Activated CD8-positive, alpha-beta T cell treated with anti-CD3 and anti-CD28 coated beads, Interleukin-2, amount 10 ng/mL, durations not matched to agents 7 days and 5 days (primary cell): ENCODE measurements at places on chromosomes 7 and 10. TPM values are rescaled to one million over a fixed set of nuclear protein-coding genes. Genes with fewer than 3 reads are reported as not detected.

GRCh38 chr10:105062951-105063350 is 421.9 kb downstream of the SORCS3 start:
- H3K36me3 ChIP-seq = no peaks in the 10 kb centered on the region
- DNase-seq = no peak
- H3K27me3 ChIP-seq = no peaks in the 10 kb centered on the region
- no peak overlapping the region for H3K27ac ChIP-seq
- no peaks in the 10 kb centered on the region for H3K4me1 ChIP-seq
- H3K4me3 ChIP-seq = no peak overlapping the region

DNA sequence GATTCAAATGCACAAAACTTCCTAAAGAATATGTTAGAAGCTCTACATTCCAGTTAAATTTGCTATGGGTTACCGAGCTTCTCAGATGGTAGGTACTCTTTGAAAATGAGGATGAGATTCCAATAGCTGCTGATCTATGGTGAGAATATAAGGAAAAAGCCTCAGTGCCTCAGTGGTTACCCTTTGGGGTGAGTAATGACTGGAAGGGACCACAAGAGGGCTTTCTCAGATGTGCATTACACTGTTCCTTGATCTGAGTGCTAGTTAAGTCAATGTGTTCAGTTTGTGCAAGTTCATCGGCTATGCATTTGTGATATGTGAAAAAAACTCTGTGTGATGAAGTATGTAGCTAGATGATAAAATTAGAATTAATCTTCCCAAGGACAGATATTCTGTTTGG is 3.5 kb downstream of the NRCAM start:
- peaks cover 37% of the 10 kb centered on the region for H3K27me3 ChIP-seq
- H3K27ac ChIP-seq = no peak overlapping the region
- peak; percentile 34 for DNase-seq
- no peaks in the 10 kb centered on the region for H3K36me3 ChIP-seq
- no peak overlapping the region for H3K4me3 ChIP-seq

GRCh38 chr7:28530803-28531175 is 118.5 kb downstream of the CREB5 start:
- no peaks in the 10 kb centered on the region for H3K36me3 ChIP-seq
- H3K4me1 ChIP-seq = no peaks in the 10 kb centered on the region
- H3K27ac ChIP-seq = no peak overlapping the region
- peaks cover 1% of the 10 kb centered on the region for H3K27me3 ChIP-seq

GRCh38 chr10:12262278-12262981 is 66.4 kb downstream of the CDC123 start:
- H3K4me1 ChIP-seq = peaks cover 18% of the 10 kb centered on the region
- DNase-seq = peak; percentile 35
- H3K36me3 ChIP-seq = no peaks in the 10 kb centered on the region
- no peaks in the 10 kb centered on the region for H3K27me3 ChIP-seq
- H3K27ac ChIP-seq = no peak overlapping the region

- peak overlapping the region; percentile 77 for H3K27ac ChIP-seq
- H3K4me3 ChIP-seq = peak overlapping the region; percentile 58
- H3K4me1 ChIP-seq = peaks cover 49% of the 10 kb centered on the region
- peaks cover 15% of the 10 kb centered on the region for H3K36me3 ChIP-seq
- DNase-seq = no peak
- H3K27me3 ChIP-seq = no peaks in the 10 kb centered on the region
Measured at GRCh38 chr10:110747609-110748464, 103.7 kb downstream of the RBM20 start.

Gene SLC18A2
- not detected for total RNA-seq

DNA sequence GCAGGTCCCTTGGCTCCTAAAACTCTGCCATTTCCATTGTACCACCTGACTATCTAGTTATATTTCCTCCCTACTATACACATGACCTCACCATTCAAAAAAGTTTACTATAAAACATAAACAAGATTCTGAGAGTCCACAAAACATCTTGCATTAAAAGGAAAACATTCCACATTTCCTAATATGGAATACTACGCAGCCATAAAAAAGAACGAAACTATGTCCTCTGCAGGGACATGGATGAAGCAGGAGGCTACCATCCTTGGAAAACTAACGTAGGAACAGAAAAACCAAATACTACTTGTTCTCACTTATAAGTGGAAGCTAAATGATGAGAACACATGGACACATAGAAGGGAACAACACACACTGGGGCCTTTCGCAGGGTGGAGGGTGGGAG is 48.3 kb downstream of the SVIL start:
- no peaks in the 10 kb centered on the region for H3K27me3 ChIP-seq
- DNase-seq = no peak
- H3K4me3 ChIP-seq = no peak overlapping the region
- H3K27ac ChIP-seq = no peak overlapping the region
- H3K4me1 ChIP-seq = peaks cover 19% of the 10 kb centered on the region

- H3K4me3 ChIP-seq = no peak overlapping the region
- H3K27ac ChIP-seq = no peak overlapping the region
- H3K27me3 ChIP-seq = no peaks in the 10 kb centered on the region
- DNase-seq = no peak
- no peaks in the 10 kb centered on the region for H3K4me1 ChIP-seq
- no peaks in the 10 kb centered on the region for H3K36me3 ChIP-seq
Measured at GRCh38 chr10:123620621-123621020, 45.5 kb upstream of the GPR26 start.

GRCh38 chr7:125559921-125560320 is 630.3 kb upstream of the POT1 start:
- no peaks in the 10 kb centered on the region for H3K4me1 ChIP-seq
- no peak for DNase-seq
- H3K27ac ChIP-seq = no peak overlapping the region
- no peak overlapping the region for H3K4me3 ChIP-seq

Gene IQUB
- not detected for total RNA-seq

DNA sequence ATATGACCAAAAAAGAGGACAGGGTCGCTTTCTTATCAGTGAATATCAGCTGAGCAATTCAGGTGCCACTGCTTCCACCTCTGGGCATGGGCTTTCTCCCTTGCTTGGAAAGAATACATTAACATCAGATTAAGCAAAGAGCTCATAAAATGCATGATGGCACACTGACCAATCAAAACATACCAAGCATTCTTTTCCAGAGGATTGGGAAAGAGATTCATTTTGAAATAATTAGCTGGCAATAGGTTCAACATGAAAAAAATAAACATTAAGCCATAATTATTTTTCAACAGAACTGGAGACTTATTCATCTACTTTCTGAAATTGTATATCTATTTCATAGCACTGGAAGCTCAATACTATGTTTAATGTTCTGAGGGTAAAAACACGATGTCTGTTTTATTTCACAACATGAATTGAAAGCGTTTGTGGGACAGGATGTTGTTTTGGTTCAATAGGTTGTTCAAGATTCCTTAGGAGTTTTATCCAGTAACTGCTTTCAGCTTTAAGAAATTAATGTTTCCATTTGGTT is 53.2 kb downstream of the TFAM start:
- H3K4me3 ChIP-seq = no peak overlapping the region
- no peak for DNase-seq
- peaks cover 15% of the 10 kb centered on the region for H3K4me1 ChIP-seq
- no peak overlapping the region for H3K27ac ChIP-seq
- H3K36me3 ChIP-seq = no peaks in the 10 kb centered on the region
- H3K27me3 ChIP-seq = peaks cover 8% of the 10 kb centered on the region

Gene BTBD16
- not detected for total RNA-seq

DNA sequence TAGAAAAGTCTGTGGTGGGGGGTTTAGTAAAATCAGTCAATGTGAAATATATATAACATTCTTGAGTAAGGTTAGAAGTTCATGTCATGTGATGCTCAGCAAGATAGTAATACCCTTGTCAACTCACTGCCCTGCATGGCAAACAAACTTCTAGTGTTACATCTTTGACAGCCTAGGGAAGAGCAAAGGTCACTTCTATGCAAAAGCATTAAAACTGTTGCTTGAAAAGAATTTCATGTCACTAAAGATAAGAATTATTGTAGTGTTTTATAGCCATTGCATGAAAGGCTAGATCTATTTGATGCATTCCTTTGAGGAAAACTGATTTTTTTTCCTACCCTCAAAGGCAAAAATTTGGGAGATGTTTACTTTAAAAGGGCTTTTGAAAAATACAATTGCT is 176.0 kb downstream of the SKAP2 start:
- peaks cover 4% of the 10 kb centered on the region for H3K4me1 ChIP-seq
- no peak overlapping the region for H3K4me3 ChIP-seq
- no peak overlapping the region for H3K27ac ChIP-seq
- no peak for DNase-seq
- H3K27me3 ChIP-seq = peaks cover 27% of the 10 kb centered on the region

Gene C7orf57
- not detected for total RNA-seq

Gene HMX2
- total RNA-seq = not detected

Gene AMZ1
- not detected for total RNA-seq

DNA sequence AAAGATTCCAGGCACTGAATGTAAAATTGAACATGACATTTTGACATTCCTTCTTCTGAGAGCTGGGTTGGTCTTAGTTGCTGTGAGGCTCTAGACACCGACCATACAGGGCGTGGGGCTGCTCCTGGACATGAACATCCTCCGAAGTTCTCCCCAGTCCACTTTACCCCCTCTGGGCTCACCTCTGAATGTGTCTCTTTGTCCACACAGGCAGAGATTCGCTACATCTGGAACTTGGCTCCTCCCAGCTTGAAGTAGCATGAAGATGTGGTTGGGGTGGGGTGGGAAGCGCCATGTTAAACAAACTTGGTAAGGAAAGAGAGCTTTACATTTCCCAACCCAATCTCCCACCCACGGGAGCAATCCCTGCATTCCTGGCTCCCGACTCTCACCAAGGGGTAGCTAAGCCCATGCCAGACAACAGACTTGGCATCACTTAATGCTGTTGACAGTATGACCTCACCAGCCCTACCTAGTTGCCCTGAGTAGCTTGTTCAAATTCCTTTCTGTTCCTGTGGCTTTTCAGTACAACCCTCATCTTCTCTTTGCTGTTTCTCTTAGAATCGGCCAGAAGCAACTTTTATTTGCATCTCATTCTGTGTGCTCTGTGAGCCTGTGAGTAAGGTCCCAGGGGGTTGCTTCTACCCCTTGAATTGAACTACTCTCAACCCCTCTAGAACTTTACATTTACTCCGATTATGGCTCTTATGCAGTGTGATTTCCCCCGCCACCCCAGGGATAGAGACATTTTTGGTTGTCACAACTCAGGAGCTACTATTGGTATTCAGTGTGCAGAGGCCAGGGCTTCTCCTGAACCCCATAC is 211.4 kb downstream of the SEC23IP start:
- no peak overlapping the region for H3K4me3 ChIP-seq
- H3K27me3 ChIP-seq = peaks cover 5% of the 10 kb centered on the region
- no peak for DNase-seq
- H3K36me3 ChIP-seq = no peaks in the 10 kb centered on the region
- no peaks in the 10 kb centered on the region for H3K4me1 ChIP-seq
